ENCODE measurements at places on chromosomes 6 and 20.

DNA sequence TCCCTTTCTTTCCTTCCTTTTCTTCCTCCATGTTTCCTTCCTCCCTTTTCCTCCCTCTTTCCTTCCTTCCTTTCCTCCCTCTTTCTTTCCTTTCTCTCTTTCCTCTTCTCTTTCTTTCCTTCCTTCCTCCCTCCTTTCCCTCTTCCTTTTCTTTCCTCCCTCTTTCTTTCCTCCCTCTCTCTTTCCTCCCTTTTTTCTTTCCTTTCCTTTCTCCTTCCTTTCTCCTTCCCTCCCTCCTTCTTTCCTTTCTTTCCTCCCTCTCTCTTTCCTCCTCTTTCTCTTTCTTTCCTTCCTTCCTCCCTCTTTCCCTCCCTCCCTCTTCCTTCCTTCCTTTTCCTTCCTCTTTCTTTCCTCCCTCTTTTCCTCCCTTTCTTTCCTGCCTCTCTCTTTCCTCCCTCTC, 86.3 kb upstream of the FERMT1 start:
- no peak for DNase-seq

GRCh38 chr20:56949318-56949717, 317.1 kb downstream of the BMP7 start:
- no peak for DNase-seq

- no peak for DNase-seq
Measured at GRCh38 chr20:21681922-21682318, 23.5 kb upstream of the PAX1 start.

DNA sequence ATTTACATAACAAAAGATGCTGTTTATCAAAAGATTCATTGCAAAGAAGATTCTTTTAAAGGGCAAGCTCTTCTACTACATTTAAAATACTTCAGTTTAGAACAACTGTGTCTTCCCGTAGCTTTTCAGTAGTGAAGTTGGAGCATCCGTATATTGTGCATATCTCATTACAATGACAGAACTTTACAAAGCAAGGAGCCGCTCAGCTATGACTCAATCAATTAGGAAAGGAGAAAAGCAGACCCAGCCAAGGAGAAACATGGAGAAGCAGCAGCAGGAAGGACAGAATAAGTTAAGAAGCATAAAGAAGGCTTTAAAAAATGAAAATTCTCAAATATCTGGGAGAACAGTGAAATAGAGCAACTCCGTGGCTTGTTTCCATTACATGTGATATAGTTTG, 132.6 kb upstream of the SMLR1 start:
- DNase-seq = no peak

GRCh38 chr6:119444642-119445557, 95.3 kb upstream of the MAN1A1 start:
- no peak for DNase-seq

DNA sequence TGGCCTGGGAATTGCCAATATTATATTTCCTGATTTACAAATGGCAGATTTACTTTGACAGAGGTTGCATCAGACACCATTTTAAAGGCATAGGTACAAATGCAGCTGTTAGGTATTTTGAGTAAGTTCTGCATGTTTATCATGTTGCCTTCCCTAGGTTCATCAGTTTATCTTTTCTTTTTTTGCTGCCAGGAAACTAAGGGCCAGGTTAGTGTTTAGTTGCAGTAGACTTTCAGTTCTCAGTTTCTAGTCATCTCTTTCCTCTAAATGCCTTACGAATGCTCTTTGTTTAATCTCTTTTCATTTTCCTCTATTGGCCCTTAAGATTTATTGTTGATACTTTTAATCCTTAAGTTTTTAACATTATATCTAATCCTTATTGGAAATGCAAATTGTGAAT, 129.9 kb downstream of the SMAP1 start:
- peak; percentile 12 for DNase-seq

GRCh38 chr6:75219263-75219662, 13.4 kb upstream of the COL12A1 start:
- no peak for DNase-seq

- DNase-seq = peak; percentile 68
Measured at GRCh38 chr6:96837081-96837971, at the start of gene GPR63. Gene GPR63 (minus strand): TSS chr6:96837477. CDS start chr6:96799731, 37,746 bp downstream.

DNA sequence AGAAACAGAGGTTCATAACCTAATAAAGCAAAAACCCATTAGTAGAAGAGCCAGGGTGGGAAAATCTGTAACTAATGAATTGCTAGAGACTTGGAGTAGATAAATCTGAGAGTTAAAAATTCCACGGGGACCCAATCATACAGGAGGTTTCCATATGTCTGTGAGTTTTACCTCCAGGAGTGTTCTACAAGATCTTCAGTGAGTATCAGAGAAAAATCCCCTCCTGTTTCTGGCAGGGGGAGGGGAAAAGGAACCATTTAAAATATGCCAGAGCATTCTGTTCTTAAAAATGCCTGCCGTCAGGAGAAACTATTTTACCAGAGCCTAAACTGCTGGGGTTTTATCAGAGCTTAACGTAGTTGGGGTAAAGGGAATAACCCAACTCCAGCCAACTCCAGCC, 54.0 kb upstream of the PLN start:
- no peak for DNase-seq

DNA sequence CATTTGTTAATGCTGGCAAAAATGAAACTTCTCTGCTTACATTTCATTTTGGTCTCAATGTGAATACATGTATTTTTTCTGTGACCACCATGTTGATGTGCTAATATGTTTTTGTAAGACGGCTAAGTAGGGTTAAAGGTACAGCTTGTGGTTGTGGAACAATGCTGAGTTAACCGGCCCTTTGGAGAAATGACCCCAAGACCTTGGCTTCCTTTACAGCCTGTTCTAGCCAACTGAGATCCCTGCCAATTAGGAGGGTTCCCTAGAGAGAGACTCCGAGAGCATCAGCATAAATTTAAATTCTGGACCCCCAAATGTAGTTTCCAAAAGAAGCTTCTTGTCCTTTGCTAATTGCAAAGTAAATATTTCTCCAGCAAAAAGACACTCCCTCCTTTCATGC, 44.4 kb downstream of the RSPO3 start:
- no peak for DNase-seq

- no peak for DNase-seq
Measured at GRCh38 chr6:19299129-19299528, 538.0 kb upstream of the ID4 start.

DNA sequence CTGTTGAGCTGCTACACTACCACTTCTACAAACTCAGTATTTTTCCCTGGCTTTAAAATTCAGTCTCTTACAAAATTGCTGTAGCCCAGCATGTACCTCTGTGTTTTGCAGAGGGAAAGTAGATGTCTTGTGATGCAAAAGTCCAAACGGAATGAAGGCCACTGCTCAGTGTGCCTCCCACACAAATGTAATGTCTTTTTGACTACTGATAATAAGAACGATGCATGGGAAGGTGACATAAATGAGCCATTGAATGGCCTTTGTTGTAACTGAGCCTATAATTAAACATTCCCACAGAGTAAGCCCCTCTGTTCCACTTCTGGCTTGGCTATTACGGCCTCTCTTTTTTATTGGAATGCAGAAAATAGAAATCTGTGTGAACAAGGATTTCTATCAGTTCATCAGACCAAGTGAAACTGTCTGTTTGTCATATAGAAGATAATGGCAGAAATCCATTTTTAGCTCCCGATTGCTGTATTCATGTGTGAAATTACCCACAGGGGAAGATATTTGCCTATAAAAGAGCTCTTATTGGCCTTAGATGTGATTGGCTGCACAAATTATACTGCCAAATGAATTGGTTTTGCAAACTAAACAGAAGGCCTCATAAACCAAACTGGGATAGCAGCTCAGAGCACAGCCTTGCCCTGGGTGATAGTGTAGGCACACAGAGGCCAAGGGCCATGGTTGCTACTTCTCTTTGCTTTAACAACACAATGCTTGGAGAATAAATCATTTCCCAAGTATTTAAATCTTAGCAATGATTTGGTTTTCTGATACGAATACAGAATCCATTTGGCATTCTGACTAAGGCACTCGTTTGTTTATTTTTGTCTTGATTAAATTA, 241.5 kb upstream of the PLN start:
- no peak for DNase-seq

GRCh38 chr6:40417031-40417430, 170.1 kb downstream of the LRFN2 start:
- DNase-seq = no peak

GRCh38 chr20:59182401-59183044, 18.9 kb downstream of the ZNF831 start:
- no peak for DNase-seq

- DNase-seq = no peak
Measured at GRCh38 chr20:44247131-44247571, at the start of gene GDAP1L1. Gene GDAP1L1 (plus strand): TSS chr20:44247308. CDS start chr20:44247335, 27 bp downstream.

Data from GM19239 (cell line).